Stimulated activated CD8-positive, alpha-beta memory T cell treated with anti-CD3 and anti-CD28 coated beads, Interleukin-15, amount 100 ng/mL, for 24 hours (primary cell): ENCODE measurements at places on chromosomes 13 and 19.

- no peak for DNase-seq
Observed at GRCh38 chr19:32543115-32543900, 37.7 kb upstream of the PDCD5 start.

DNA sequence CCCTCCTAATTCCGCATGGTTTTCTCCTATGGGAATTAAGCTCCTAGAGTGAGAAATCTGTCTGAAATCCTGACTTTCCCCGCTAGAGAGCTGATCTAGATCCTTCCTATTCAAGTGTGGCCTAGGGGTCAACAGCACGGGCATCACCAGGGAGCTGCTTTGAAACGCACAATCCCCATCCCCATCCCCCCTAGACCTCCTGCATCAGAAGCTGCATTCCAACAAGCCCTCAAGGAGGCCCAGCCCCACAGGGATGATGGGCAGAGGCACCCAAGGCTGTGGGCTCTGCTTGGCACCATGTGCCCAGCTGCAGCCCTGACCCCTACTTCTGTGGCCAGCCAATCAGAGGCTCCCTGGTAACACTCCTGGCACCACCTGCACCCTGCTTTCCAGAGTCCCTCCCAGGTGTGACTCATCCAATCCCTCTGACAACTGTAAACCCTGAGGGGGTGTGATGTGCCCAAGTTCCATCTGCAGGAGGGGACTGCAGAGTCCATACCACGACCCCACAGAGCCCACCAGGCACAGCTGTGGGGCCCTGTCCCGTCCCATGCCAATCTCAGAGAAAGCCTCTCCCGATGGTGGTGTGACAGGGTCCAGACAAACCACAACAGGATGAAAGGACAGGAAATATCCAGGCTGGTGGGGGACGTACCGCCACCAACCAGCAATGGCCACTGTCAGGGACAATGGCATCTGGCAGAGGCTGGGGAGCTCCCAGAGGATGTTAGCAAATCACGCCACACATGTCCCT is 19.8 kb upstream of the SLC35E1 start:
- DNase-seq: no peak

DNA sequence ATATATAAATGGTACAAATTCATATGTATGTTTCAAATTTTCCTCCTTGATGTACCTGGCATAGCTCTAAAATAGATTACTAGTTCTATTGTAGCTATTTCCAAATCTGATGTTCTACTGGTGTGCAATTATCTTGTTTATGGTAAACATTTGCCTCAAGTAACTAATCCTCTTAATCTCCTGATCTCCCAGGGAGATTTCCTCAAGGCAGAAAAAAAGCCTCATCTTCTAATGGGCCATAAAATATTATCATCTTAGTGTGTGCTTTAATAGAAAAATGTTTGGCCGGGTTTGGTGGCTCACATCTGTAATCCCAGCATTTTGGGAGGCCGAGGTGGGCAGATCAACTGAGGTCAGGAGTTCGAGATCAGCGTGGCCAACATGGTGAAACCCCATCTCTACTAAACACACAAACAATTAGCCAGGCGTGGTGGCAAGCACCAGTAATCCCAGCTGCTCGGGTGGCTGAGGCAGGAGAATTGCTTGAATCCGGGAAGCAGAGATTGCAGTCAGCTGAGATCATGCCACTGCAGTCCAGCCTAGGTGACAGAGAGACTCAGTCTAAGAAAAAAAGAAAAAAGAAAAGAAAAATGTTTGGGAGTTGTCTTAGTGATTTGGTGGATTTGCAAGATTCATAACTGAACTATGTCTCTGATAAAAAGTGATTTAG is 498.9 kb upstream of the SLITRK5 start:
- DNase-seq: no peak

DNA sequence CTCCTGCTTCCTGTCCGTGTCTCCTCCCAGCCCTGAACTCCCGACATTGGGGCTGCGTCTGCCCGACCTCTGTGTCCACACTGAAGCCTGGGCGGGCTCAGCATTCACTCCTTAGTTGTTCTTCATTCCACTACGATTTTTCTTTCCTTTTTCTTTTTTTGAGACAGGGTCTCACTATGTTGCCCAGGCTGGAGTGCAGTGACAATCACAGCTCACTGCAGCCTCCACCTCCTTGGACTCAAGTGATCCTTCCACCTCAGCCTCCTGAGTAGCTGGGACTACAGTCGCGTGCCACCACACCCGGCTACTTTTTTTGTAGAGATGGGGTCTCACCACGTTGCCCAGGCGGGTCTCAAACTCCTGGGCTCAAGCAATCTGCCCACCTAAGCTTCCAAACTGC is 23.5 kb upstream of the SIGLEC11 start:
- DNase-seq: no peak

DNA sequence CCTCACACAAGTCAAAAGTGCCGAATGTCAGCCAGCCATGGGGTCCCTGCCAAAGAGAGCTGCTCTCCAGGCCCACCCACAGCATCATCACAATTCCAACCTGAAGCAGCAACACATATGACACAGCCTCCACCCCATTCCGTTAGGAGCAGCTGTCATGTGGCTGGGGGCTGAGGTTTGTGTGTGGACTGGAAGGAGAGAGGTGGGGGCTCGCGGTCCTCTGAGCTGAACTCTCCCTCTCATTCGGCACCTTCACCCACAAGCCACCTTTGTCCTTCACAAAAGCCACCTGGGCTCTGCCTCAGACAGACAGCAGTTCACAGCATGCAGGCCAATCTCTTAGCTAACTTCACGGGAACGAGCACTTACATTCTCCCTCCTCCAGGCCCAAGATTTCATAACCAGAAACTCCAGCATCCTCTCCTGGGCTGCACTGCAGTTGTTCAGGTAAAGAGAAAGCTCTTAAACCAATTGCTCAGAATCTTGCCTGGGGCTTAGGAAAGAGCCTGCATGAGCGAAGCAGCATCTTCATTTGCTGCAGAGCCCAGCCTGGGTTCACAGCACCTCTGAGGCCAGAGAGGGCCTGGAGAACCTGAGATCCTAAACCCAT is 7.2 kb downstream of the RAB20 start:
- DNase-seq: no peak
